ENCODE measurements at places on chromosomes 5 and 9.

GRCh38 chr5:129591508-129592160 lies 131.5 kb downstream of the ADAMTS19 start:
- no peak for DNase-seq

DNA sequence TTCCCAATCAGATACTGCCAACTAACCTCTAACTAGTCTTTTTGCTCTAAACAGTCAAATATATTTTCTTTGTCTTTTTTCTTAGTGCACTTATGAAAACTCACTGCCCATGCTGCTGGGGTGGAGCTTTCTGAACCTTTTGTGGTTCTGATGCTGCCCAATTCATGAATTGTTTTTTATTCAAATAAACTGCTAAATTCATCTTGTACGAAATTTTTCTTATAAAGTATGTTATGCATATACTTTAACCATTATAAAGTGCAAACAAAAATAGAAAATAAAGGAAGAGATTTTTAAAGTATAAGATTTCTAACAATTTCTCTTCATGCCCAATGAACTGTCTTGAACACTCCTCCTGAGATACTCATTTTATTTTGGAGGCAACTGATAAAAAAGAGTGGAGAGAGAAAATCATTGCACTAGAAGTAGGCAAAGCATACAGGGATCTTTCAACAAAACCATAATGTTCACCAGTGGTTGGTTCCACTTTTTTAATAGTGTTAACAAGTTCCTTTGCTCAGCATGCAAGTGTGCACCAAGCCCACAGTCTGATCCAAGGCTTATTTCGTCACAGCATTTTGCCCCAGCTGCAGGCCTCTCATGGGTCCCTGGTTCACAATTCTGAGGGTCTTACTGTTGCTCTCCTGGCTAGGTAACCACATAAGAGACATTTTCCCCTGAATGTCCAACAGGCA lies 6.2 kb upstream of the FYB1 start:
- no peak for DNase-seq

DNA sequence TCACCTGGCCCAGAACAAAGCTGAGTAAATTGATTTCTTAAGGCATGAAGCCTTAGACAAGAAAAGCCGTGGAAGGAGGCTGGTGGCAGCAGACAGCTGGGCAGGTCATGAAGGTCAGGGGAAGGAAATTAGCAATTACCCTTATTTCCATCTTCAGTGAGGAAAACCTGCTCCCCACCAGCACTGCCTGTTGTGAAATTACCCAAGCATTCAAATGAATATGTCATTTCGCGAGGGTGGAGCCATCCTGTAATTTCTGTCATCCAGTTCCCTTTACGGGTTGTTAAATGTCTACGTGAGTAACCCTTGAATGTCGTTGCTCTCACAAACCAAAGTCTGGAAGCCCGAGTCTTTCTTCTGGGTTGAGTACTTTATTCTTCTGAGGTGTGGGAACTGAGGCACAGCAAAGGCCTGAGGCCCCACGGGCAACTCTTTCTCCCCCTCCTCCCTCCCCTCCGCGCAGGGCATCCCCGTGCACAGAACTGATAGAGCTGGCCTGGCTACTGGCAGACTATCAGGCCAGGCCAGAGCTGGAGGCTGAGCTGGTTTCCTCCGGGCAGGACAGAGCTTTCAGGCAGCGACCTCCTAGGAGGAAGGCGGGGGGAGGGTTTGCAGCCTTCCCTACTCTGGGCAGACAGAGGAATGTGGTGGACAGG lies 22.0 kb upstream of the AK3 start:
- no peak for DNase-seq

- no peak for DNase-seq
Measured at GRCh38 chr5:180704362-180704761, 35.5 kb downstream of the OR2Y1 start.

- DNase-seq: no peak
Measured at GRCh38 chr9:99867968-99868367, 38.5 kb upstream of the STX17 start.

DNA sequence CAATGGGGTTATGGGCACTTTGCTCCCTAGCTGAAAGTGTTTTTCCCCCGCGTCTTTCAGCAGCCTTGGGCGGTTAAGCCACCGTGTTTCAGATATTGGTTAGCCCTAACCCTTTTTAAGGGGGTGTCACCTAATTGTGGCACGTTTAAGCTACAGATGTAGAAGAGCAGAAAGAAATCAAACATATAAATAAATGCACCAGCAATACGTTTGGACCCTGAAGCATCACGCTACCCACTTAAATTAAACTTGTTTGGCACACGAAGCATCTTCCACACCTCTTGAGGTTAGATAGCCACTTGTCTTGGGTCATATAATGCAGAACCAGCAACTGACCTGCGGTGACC lies 768 bp downstream of the YTHDC2 start:
- no peak for DNase-seq

All from epithelial cell of proximal tubule (primary cell).